NCI-H82 (cell line): ENCODE measurements at places on chromosomes 16 and 17.

DNA sequence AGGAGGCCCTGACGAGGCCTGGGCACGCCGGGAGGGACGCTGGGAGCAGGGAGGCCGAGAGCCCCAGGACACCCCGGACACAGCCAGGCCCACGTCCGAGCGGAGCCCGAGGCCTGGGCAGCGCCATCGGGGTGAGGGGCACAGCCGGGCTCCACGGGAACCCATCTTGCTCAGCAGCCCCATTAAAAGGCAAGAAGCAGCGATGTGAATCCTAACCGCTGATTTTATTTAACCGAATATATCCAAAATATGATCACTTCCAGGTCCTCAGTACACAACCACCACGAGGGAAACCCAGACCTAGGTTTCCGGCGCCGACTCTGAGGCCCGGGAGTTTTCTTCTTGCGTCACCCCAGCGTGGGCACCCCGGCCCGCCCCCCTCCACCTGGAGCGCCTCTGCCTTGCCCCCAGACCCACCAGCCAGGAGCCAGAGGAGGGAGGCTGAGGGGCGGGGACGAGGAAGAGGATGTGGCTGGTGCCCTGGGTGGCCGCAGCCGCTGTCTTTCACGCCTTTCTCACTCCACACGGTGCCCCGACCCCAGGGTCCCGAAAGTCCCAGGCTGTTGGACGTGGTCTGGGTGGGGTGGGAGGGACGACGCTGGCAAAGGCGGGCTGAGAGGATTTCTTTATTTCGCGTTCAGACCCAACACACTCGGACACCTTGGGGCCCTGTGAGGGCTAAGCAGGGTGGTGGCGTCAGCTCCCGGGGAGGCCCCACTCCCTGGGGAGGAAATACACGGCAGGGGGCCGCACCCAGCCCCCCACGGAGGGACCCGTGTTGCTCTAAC is 568 bp upstream of the CCDC154 start:
- no peak for DNase-seq

GRCh38 chr16:4556580-4556979 is 440 bp downstream of the C16orf96 start:
- no peak for DNase-seq

GRCh38 chr16:8675183-8676159 is 1.1 kb downstream of the ABAT start:
- no peak for DNase-seq

DNA sequence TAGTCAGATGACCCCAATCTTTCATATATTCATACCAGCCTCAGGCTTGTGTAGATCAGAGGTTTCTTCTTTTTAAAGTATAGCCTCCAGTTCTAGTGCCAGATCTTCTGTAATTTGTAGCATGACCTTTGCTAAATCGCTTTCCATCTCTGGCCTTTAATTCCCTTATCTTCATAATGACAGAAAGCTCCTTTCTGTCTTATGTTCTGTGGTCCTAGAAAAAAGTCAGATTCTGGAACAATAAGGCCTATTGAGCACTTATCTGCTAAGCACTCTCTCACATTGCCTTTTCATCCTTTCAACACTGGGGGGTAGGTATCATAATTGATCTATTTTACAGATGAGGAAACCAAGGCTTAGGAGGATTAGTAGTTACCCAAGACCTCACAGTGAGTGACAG is 9.2 kb downstream of the CCL16 start:
- DNase-seq: no peak

DNA sequence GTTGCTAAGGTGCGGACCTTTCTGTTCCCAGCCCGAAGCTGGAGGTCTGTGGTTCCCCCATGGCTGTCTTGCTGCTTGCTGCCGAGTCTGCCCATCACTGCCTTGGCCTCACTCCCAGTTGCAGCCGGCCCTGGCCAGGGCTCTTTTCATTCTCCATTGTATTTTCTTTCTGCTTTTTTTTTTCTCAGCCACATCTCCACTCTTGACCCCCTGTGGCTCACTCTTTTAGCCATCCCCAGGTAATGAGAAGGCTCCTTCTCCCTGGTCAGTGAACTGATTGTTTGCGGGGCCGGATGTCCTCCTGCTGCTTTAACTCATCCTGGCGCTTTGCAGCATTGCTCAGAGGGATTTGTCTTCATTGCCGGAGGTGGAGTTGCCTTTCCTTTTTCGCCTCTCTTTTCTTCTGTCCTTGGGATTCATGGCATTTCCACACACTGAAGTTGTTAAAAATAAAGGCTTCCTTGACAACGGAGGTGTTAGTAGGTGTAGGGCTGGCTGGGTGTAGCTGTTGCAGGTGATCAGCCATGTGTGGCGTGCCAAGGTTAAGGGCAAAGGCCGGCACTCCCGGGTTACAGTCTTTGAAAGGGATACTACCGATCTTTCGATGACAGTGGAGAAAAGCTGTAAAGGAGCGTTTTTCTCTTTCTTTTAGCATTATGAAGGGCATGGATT is 34.1 kb downstream of the MAP2K6 start:
- no peak for DNase-seq

DNA sequence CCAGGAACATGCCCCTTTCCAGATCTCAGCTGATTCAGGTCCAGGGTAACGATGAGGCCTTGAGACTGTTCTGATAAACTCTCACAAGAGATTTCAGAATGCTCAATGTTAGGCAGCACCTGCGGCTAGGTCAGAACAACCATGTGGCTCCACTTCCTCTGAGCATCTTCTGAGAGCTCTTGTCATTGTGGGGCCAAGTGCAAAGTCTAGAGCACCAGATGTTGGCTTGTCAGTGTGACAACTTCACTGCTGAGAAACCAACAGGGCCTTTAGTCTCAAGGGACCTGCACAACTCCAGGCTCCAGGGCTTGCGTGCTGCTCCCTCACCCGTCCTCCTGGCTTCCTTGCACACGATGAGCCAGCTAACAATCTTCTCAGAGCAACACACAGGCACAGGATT is 29.0 kb downstream of the FCSK start:
- no peak for DNase-seq

GRCh38 chr16:14013145-14013570 is 58.0 kb upstream of the MRTFB start:
- peak; percentile 46 for DNase-seq

GRCh38 chr17:34826332-34826731 is 134.9 kb downstream of the CCT6B start:
- DNase-seq: no peak

- no peak for DNase-seq
Observed at GRCh38 chr17:550041-550398, 164.6 kb downstream of the VPS53 start.

DNA sequence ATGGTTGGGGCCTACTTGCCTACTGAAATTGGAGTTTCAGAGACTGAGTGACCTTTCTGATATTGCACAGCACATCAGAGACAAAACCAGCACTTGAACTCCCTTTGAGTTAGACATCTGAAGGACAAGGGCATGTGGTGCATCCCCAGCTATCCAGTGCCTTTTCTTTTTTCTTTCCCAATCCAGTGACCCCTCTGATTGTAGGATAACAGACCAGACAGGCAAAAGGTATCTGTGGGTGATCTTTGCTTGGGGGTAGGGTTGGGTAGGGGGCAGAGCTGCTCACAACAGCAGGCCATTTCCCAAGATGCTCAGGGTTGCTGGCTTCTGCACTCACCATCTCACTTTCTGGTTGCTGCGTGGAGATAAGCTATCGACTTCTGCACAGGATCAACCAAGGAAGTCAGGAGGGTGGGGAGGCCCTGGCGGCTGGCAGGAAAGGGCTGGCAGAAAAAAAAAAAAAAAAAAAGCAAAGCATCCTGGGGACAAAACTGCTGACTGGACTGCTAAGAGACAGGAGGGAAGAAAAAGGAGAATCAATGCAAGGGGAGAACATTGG is 42.2 kb downstream of the HOXB1 start:
- DNase-seq: no peak

DNA sequence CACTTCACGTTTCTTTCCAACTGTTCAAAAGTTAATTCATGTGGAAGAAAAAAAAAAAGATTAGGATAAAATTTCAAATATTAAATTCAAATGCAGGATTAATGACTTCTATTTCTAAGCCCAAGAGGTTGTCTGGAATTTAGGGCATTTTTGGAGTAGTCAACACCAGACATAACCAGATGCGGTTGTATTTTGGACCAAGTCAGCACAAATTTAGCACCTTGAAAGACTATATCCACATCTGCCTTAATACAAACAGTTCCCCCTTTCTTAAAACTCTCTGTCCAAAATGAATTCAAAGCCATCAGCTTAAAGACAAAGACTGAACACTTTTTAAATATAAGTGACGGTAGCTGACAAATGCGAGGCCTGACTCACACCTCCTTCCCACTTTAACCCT is 282.9 kb downstream of the C16orf95 start:
- no peak for DNase-seq

GRCh38 chr16:4682616-4683254 is 10.6 kb upstream of the NUDT16L1 start:
- DNase-seq: peak; percentile 38

DNA sequence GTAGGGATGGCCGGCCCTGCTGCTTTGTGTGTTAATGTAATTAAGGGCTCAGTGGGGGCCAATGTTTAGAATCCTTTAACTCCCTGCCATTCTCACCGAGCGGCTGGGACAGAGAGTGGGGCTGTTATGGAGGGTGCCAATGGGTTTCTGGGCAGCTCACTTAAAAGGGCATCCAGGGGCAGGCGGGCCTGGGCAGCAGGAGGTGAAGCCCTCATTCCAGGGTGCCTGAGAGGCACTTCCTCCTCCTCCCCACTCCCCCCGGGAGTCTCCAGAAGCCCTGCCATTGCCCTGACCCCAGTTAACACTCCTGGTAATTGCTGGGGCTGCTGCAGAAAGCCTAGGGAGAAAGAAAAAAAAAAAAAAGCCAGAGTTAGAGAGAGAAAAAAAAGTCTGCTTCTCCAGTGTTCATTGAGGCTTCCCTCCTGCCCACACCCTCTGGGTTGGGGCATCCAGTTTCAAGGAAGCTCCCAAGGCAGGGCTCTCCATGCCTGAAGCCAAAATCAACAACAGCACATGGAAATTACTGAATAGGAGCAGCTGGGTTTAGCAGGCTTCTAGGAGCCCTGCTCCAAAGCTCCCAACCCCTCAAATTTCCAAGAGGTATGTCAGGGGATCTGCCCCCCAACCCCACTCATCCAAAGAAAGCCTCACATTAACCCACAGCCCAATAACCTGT is 28.0 kb downstream of the CUEDC1 start:
- peak; percentile 99 for DNase-seq

DNA sequence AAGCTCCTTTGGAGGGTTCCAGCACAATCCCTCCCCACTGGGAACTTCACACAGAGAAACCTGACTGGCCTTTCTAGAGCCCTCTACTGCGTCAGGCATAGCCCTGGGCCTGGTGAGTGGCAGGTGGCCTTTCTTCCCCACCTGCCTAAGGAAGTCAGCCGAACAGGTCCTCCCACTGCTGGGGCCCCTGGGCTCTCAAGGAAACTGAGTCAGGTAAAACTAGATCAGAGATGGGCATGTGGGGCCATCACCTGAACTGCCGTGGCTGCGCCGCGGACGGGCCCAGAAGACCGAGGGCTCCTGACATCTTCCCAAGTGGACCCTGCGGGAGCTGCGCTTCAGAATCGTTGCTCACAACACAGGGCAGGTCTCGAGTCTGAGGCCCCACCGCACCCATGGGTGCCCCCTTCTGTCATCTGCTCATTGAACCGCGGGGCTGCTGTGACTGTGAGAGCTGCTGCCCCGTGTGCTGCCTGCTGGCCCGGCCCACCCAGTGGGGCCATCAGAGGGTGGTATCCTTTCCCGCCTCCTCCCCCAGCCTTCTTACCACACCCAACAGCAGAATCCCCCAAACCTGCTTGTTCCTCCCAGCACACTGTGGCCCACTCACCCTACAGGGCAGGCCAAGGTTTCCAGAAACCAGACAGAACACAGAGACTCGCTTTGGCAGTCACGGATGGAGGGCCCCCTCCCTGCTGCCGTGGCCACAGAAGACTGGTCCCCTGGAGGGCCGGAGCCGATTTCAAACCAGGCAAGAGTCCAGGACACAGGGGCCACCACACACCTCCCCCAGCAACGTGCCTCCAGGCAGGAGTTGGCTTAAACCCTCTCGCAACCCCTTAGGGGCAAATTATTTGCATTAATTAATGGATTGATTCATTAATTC is 81.1 kb downstream of the TBC1D16 start:
- DNase-seq: no peak

DNA sequence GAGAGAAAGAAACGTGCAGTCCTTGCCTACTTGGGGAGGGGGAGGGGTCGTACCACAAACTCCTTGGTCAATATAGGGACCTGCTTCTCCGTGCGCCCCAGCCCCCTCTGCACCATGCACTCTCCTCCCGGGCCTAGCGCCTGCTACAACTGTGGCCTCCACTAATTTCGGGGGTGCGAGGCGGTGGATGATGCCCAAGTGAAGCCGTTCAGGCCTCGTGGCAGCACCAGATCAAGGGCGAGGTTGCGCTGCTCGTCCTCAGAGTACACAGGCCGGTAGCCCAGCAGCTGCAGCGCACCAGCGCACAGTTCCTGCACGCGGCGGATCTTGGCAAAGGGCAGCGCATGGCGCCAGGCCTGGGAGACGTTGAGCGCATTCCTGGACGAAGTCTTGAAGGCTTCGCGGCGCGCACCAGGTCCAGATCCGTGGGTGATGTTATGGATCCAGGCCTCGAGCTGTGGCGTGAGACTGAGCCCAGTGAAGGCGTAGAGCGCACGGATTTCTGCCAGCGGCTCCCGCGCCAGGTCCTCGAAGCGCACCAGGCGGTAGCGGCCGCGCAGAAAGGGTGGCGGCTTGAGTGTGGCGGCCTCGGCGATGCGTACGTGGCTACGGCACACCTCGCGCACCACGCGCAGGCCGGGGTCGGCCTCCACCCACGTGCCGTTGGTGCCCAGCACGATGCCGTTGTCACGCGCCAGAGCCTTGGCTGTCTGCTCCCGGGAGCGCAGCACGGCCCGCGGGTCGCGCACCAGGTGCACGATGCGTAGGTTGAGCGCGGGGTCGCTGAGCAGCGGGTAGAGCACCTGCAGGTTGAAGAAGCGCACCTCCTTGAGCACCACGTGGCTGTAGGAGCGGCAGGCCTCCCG is 14.2 kb upstream of the TMEM170A start:
- no peak for DNase-seq

DNA sequence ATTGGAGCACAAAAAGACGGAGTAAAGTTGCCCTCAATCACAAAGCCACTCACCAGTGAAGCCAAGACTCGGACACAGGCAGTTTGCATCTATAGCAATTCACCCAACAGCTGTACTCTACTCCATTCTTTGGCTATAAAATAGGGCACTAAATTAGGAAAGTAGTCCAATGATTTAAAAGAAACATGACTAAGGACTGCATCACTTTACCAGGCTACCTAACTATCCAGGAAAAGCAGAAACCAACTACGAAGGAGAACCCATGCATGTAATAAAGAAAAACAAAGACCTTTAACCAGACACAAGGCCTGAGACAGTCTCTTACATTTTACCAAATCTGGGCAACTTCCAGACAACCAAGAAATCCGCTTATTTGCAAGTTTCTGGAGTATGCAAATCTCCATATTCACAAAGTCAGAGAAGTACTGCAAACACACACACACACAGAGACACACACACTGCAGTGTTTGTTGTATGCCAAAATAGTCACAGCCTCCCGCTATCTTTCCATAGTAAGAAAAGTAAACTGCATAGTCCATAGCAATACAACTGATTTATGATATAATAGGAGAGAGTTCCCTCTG is 59.8 kb downstream of the CDH11 start:
- no peak for DNase-seq

DNA sequence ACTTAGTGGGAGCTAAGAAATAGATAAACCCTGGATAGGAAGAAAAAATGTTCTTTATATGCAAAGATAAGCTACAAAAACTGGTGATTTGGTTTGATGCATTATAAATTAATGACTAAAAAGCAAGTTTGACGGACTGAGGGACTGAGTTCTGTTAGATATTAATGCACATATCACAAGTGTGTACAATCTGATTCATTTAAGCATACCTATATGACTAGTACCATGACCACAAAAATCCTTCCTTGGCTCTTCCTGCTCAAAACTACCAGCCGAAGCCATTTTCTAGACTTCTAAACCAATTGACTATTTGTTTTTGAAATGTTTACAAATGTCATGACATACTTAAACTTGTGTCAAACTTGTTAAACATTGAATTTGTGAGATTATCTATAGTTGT is 374.5 kb upstream of the MON1B start:
- DNase-seq: no peak
